ENCODE measurements at places on chromosomes 12 and 14. TPM values are rescaled to one million over a fixed set of nuclear protein-coding genes. Genes with fewer than 3 reads are reported as not detected.

- no peak for DNase-seq
Measured at GRCh38 chr12:93200291-93200917, 177.3 kb upstream of the NUDT4 start.

GALNT6 gene
- total RNA-seq, result 6.1 TPM

DNA sequence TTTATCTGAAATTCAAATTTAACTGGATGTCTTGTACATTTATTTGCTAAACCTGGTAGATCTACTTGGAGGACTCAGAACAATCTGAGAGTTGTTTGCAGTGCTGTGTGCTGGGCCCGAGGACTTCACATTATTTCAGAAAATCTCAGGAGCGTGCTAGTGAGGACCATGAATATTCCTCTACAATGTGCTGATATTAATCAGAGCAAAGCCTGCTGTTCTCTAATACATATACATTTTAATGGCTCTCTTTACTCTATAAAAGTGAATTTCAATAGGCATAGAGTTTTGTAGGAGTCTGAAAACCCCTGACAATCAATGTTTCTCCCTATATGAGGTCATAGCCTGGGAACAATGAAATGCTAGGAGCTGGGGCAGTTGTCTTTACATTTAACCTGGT lies 144.3 kb downstream of the NEDD1 start:
- DNase-seq, result no peak

DNA sequence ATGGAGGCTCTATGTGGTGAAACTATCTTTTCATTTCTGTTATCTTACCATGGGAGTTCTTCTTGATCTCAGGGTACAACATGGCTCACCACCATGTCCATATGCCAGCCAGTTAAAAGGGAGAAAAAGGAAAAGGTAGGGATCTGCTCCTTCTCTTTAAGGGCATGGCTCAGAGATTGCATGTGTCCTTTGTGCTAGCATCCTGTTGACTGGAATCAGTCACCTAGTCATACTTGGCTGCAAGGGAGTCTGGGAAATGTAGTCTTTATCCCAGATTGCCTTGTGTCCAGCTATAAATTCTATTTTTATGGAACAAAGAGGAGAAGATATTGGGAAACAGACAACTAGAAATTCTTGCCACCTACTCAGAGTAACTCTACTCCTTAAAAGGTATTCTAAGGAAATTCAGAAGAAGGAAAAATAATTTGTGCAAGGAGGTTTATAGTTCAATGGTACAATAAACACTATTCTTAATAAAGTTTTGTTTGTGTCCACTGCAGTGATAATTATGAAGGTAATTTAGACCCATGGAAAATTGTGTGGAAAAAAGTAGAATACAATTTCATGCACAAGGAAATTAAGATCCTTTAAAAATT lies 86.4 kb upstream of the RPH3A start:
- peak; percentile 26 for DNase-seq

SERPINA12 gene
- total RNA-seq, result not detected

GRCh38 chr12:132490422-132491137 lies 629 bp downstream of the FBRSL1 start:
- no peak for DNase-seq

TDRD9 gene
- 0.03 TPM for total RNA-seq

Measured in HT-29 (cell line).